Naive thymus-derived CD4-positive, alpha-beta T cell (primary cell): ENCODE measurements at places on chromosomes 5 and 9.

- no peaks in the 10 kb centered on the region for H3K27me3 ChIP-seq
- no peak overlapping the region for H3K27ac ChIP-seq
- H3K4me1 ChIP-seq: no peaks in the 10 kb centered on the region
- no peaks in the 10 kb centered on the region for H3K36me3 ChIP-seq
- H3K4me3 ChIP-seq: no peak overlapping the region
- DNase-seq: no peak
These were observed 28.9 kb upstream of the KCNN2 start for GRCh38 chr5:114332925-114333324.

DNA sequence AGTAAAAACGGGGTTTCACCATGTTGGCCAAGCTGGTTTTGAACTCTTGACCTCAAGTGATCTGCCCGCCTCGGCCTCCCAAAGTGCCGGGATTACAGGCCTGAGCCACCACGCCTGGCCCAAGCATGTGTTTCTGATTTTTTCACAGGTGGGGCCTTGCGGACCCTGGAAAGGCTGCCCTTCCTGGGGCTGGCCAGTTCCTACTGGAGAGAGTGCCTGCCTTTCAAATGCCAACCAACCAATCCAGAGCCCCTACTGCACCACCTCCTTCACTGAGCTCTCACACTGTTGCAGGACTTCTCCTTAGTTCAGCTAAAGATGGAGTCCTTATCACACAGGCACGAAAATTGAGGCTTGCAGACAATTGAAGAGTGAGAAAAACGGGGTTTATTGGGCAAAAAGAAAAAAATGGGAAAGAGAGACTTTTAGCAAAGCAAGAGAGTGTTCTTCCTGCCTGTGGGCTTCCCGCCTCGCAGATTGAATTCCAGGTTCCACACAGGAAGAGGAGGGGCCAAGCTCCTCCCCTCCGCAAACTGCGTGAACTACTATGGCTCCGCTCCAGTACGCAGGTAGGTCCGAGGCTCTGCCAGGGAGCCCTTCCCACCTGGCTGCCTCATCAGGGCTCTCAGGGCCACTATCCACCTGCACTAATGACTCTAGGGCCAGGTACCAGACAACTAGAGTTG is 8.3 kb upstream of the CMBL start:
- H3K4me3 ChIP-seq: no peak overlapping the region
- no peaks in the 10 kb centered on the region for H3K4me1 ChIP-seq
- H3K27me3 ChIP-seq: no peaks in the 10 kb centered on the region
- DNase-seq: no peak

- peaks cover 21% of the 10 kb centered on the region for H3K4me1 ChIP-seq
- H3K4me3 ChIP-seq: peak overlapping the region; percentile 84
- no peaks in the 10 kb centered on the region for H3K27me3 ChIP-seq
- H3K36me3 ChIP-seq: no peaks in the 10 kb centered on the region
- DNase-seq: peak; percentile 81
These were observed 1.4 kb downstream of the MLLT3 start for GRCh38 chr9:20620650-20621470.

- no peak for DNase-seq
- peaks cover 4% of the 10 kb centered on the region for H3K4me1 ChIP-seq
- H3K36me3 ChIP-seq: no peaks in the 10 kb centered on the region
- no peak overlapping the region for H3K27ac ChIP-seq
- H3K27me3 ChIP-seq: peaks cover 5% of the 10 kb centered on the region
These were observed 14.7 kb downstream of the IGIP start for GRCh38 chr5:140140435-140140834.

DNA sequence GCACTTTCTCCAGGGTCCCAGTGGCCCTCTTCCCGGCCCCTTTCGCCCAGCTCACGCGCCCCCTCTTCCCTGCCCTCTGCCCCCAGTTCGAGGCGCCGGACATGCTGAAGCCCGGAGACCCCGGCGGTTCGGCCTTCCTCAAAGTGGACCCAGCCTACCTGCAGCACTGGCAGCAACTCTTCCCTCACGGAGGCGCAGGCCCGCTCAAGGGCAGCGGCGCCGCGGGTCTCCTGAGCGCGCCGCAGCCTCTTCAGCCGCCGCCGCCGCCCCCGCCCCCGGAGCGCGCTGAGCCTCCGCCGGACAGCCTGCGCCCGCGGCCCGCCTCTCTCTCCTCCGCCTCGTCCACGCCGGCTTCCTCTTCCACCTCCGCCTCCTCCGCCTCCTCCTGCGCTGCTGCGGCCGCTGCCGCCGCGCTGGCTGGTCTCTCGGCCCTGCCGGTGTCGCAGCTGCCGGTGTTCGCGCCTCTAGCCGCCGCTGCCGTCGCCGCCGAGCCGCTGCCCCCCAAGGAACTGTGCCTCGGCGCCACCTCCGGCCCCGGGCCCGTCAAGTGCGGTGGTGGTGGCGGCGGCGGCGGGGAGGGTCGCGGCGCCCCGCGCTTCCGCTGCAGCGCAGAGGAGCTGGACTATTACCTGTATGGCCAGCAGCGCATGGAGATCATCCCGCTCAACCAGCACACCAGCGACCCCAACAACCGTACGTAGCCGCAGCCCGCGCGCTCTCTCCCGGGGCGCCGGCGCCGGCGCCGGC is 1.0 kb downstream of the PRDM6 start:
- H3K27ac ChIP-seq: no peak overlapping the region
- DNase-seq: no peak
- H3K36me3 ChIP-seq: no peaks in the 10 kb centered on the region
- H3K27me3 ChIP-seq: no peaks in the 10 kb centered on the region
- H3K4me3 ChIP-seq: no peak overlapping the region

DNA sequence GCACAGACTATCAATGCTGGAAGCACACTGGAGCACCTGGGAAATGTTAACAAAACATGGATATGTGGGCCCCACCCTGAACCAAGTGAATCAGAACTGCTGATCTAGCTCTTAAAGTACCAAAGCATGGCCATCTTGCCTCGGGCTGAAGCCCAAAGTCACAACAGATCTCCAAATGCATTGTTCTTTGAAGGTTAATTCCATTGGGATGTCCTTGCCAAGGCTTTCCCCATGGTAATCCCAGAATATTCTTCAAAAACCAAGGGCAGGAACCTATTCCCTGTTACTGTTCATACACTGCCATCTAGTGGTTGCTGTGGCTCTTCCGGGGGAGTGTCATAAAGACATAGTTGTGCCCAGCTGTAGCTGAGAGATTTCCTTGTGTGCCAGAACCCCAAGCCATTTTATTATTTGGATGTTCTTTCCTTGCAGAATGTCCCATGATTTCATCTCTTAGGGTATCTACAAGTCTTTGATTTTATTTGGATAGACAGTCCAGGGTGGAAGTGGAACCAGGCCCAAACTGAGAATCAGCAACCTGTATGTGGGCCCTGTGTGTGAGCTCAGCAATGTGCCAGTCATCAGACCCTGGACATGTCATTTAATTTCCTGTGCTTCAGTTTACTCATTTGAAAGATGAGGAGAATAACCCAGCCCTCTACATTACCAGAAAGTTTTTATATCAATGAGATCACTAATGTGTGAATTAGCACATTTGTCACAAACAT is 290.0 kb downstream of the ACTL7B start:
- H3K36me3 ChIP-seq: no peaks in the 10 kb centered on the region
- no peaks in the 10 kb centered on the region for H3K4me1 ChIP-seq
- H3K4me3 ChIP-seq: no peak overlapping the region
- no peaks in the 10 kb centered on the region for H3K27me3 ChIP-seq
- no peak for DNase-seq

- no peaks in the 10 kb centered on the region for H3K4me1 ChIP-seq
- H3K36me3 ChIP-seq: no peaks in the 10 kb centered on the region
- no peaks in the 10 kb centered on the region for H3K27me3 ChIP-seq
- DNase-seq: no peak
- no peak overlapping the region for H3K4me3 ChIP-seq
These were observed 34.5 kb upstream of the GLIS3 start for GRCh38 chr9:4334410-4334813.

GRCh38 chr5:58944221-58944620 is 361.3 kb downstream of the RAB3C start:
- no peak overlapping the region for H3K27ac ChIP-seq
- no peaks in the 10 kb centered on the region for H3K36me3 ChIP-seq
- no peaks in the 10 kb centered on the region for H3K27me3 ChIP-seq
- H3K4me3 ChIP-seq: no peak overlapping the region
- H3K4me1 ChIP-seq: no peaks in the 10 kb centered on the region

DNA sequence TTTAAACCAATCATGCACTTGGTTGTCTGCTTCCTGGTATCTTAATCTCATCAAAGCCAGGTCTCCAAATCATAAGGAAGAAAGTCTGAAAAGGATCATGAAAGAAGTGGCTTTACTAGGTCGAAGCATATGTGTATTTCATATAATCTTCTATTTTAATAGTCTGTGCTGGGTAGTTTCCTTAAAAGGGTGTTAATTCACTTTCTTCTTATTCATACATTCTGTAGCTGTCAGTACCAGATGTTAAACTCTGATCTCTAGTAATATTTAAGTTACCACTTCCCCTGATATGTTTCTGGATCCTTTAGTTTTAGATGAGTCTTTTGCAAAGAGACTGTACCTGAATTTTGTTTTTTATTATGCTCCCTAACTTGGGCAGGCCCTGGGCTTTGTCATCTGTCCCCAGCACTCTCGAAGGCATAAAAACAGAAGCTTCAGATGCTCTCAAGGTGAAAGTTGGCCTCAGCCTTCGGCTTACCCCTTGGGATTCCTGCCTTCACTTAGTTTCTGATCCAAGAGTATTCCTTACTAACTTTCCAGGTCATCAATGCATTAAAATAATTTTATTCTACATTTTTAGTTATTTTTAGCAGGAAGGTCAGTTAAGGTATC is 15.0 kb upstream of the LNPEP start:
- no peak overlapping the region for H3K4me3 ChIP-seq
- peaks cover 22% of the 10 kb centered on the region for H3K4me1 ChIP-seq
- peaks cover 6% of the 10 kb centered on the region for H3K36me3 ChIP-seq
- peak overlapping the region; percentile 29 for H3K27ac ChIP-seq

DNA sequence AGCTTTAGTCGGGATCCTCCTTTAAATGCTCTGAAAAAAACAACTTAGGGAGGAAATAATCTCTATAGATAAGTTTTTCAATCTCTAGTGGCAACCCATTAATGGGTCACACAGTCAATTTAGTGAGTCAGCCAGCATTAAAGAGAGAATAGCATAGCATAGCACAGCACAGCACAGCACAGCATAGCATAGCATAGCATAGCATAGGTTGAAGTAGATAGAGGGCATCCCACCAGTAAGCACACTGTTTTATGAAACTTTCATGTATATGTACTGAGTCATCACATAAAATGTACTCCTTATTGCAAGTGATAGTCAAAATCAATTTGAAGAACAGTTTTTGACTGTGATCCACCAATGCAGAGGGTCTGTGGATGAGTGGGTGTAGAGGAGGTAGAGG is 522.9 kb downstream of the CCDC171 start:
- no peak for DNase-seq
- H3K36me3 ChIP-seq: no peaks in the 10 kb centered on the region
- no peaks in the 10 kb centered on the region for H3K27me3 ChIP-seq
- no peak overlapping the region for H3K27ac ChIP-seq

- no peak overlapping the region for H3K4me3 ChIP-seq
- no peaks in the 10 kb centered on the region for H3K27me3 ChIP-seq
- H3K27ac ChIP-seq: peak overlapping the region; percentile 46
- H3K4me1 ChIP-seq: peaks cover 30% of the 10 kb centered on the region
- DNase-seq: no peak
These were observed 14.3 kb downstream of the IRF1 start for GRCh38 chr5:132475987-132476875.

DNA sequence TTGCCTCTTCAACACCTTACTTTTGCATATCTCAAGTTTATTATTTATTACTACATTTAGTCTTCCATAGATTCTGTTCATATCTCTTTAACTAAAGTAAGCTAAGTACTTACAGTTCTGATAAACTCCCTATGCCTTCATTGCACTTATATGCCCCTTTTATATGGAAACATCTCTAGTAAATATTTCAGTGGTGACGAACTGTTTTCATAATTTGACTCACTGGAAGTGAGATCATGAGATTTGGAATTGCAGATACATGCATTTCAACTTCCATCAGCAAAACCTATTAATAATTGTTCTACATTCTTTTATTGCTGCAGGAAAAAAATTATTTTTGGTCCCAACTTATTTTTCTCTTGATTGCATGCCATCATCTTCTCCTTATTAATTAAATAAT is 263.5 kb downstream of the CD180 start:
- H3K4me1 ChIP-seq: no peaks in the 10 kb centered on the region
- H3K27ac ChIP-seq: no peak overlapping the region
- no peaks in the 10 kb centered on the region for H3K27me3 ChIP-seq
- no peak for DNase-seq
- H3K4me3 ChIP-seq: no peak overlapping the region
- H3K36me3 ChIP-seq: no peaks in the 10 kb centered on the region

DNA sequence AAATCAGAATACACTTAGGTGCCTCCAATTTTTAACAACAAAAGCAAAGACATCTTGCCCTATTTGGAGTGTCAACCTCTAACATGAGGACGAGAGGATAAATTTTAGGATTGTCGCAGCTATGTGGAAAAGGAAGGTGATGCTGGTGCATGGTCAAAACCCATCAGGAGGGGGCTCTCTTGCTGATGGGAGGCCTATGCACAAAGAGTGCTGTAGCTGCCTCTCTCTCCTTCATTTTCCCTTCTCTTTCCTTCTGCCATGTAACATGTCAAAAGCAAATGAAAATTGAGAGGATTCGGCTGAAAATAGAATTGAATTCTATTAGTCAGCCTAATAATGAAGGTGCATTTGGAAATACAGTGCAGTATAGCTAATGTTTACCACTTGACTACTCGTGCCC is 578.7 kb upstream of the ZNF462 start:
- no peak for DNase-seq
- H3K27me3 ChIP-seq: no peaks in the 10 kb centered on the region
- no peak overlapping the region for H3K4me3 ChIP-seq

- H3K27ac ChIP-seq: no peak overlapping the region
- no peaks in the 10 kb centered on the region for H3K36me3 ChIP-seq
- H3K4me3 ChIP-seq: no peak overlapping the region
- no peaks in the 10 kb centered on the region for H3K27me3 ChIP-seq
- DNase-seq: no peak
These were observed 136.1 kb downstream of the PDE4D start for GRCh38 chr5:59757442-59757841.

DNA sequence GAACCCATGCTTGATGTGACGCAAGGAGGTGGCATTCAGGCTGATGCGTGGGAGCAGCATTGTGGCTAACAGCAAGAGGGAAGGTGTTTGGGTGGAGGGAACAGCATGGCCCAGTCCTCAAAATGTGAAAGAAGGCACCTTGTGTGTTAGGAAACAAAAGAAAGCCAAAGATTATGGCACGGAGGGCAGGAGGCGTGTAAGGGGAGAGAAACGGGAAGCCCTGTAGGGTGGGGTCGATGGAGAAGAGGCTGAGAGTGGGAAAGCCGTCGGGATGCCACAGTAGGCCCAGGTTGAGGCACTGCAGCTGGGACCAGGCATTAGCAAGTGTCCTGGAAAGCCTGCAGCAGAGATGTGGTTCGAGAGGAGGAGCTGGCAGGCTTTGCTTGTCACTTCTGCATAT is 241.1 kb downstream of the GADD45G start:
- no peak for DNase-seq
- H3K4me1 ChIP-seq: no peaks in the 10 kb centered on the region
- no peak overlapping the region for H3K4me3 ChIP-seq
- no peaks in the 10 kb centered on the region for H3K36me3 ChIP-seq
